Common myeloid progenitor, CD34-positive (primary cell): ENCODE measurements at places on chromosomes 6 and 20.

DNA sequence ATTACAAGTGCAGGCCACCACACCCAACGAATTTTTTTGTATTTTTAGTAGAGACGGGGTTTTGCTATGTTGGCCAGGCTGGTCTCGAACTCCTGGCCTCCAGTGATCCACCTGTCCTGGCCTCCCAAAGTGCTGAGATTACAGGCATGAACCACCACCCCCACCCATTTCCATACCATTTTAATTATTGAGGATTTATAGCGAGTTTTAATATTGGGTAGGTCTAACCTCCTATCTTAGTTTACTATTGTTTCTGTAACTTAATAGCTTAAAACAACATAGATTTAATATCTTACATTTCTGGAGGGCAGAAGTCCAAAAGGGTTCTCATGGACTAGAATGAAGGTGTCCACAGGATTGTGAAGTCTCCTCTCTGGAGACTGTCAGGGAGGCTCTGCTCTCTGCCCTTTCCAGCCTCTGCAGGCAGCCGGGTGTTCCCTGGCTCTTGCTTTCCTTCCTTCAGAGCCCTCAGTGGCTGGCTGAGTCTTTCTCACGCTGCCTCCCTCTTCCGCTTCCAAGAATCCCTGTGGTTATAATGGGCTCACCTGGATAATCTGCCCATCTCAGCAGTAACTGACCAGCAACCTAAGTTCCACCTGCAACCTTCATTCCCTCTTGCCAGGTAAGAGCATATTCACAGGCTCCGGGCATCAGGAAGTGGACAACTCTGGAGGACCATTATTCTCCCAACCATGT lies 18.6 kb upstream of the BCAS4 start:
- no peak for DNase-seq

- no peak for DNase-seq
These were observed 1.5 kb downstream of the GNMT start for GRCh38 chr6:42962096-42962495.

GRCh38 chr6:141107591-141108160 lies 1025.0 kb upstream of the GJE1 start:
- DNase-seq = no peak

DNA sequence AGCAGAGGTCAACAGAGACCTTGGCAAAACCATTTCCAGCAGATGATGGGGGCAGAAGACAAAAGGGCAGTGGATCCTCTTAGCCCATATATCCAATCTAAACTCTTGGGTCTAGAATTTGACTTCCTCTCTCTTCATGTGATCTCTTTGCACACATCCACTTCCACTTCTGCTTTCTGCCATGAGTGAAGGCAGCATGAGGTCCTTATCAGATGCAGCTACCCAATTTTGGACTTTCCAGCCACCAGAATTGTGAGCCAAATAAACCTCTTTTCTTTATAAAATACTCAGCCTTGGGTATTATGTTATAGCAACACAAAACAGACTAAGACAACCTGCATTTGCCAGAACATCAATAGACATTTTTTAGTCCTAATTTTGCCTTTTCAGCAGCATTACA lies 191.6 kb downstream of the ADAT2 start:
- peak; percentile 19 for DNase-seq

- no peak for DNase-seq
These were observed 195.6 kb downstream of the GRM1 start for GRCh38 chr6:146224449-146224848.

GRCh38 chr20:16437387-16437996 lies 135.8 kb downstream of the KIF16B start:
- no peak for DNase-seq

- DNase-seq = no peak
These were observed 38.2 kb upstream of the TFAP2C start for GRCh38 chr20:56590888-56591287.

DNA sequence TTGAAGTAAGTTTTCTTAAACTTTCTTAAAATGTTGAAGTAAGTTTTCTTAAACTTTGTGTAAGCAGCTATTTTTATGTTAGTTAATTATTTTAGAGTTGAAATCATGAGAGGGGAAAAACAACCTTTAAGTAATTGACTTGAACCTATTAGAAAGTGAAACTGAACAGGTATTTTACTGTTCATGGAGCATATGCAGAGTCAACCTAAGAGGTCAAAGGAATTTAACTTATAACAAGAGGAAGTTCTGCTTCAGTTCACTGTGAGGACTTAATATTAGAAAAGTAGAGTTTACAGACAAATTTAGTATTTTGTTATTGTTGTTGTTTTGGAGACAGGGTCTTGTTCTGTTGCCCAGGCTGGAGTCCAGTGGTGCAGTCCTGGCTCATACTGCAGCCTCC lies 38.0 kb downstream of the CDYL start:
- DNase-seq = peak; percentile 34

DNA sequence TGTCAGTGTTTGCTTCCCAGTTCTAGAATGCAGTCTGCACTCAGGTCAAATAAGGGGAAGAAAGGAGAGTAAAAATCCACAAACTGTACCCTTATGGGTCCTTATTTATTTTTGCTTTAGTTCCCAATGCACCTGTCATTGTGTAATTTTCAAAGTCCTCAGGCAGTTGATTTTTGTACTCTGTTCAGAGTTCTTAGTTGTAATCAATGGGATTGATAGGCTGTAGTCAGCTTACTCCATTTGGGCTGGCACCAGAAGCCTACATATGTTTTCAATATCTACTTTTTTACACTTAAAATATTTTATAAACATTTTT lies 18.6 kb downstream of the AIG1 start:
- no peak for DNase-seq

- DNase-seq = peak; percentile 77
These were observed 1.5 kb downstream of the CCND3 start for GRCh38 chr6:41939848-41940758.

DNA sequence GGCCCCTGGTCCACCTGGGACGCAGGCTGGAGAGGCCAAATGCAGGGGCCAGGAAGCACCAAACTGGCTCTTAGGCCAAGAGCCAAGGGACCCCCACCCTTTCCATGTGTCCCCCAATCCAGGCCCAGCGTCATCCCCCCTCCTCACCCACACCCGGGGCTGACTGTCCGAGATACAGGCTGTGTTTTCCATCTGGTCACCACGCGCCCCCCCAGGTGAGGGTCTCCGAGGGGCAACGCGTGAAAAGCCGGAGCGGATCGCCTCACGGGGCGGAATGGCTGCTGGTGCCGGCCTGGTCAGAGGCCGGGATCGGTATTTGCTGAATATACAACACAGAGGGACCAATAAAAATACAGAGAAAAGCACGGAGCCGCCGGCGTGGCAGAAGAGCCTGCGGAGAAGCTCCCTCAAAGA lies 5.2 kb upstream of the ABHD16B start:
- no peak for DNase-seq

GRCh38 chr6:69343851-69344250 lies 453.0 kb downstream of the LMBRD1 start:
- DNase-seq = no peak

- no peak for DNase-seq
These were observed 472.2 kb downstream of the UTRN start for GRCh38 chr6:144757299-144757698.

DNA sequence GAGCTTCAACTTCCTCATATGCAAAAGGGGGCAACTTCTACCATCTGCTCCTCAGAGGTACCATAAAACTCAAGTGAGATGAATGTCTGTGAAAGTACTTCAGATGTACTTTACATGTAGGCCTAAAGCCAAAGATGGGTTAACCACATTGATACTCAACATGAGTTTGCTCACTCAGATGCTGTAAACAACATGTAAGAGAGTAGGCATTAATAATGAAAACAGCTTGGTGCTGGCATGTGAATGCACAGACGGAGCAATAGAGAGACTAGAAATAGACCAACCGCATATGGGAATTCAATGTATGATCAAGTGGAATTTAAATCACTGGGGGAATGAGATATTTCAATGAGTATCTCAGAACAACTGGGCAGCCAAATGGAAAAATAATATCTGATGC lies 143.8 kb upstream of the CDYL start:
- DNase-seq = no peak

DNA sequence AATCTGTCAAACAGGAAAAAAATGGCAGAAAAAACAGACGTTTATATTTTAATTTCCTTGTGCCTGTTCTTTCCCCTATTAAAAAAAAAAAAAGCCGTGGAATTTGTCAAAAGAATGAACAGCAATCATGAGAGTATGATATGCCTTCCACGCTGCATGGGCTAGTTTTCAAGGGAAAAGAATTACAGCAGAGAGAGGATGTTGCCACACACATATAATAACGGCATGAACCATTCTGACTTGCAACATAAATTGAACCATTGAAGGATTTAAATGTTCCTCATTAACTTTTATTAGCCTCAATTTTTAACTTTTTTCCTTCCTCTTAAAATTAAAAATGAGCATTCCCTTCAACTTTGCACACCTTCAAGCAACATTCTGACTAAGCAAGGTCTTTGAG lies 301.8 kb downstream of the FOXC1 start:
- no peak for DNase-seq

GRCh38 chr6:148769304-148769968 lies 22.6 kb downstream of the UST start:
- DNase-seq = no peak

GRCh38 chr6:112343390-112343789 lies 3.7 kb upstream of the RFPL4B start:
- no peak for DNase-seq
